Activated T-helper 2 cell treated with anti-CD3 and anti-CD28 coated beads, Interferon-gamma antibody, Interleukin-2, Interleukin-4, amounts not matched to agents 10 μg/mL and 5 μg/mL and 100 μg/mL, durations not matched to agents 14 hours and 24 hours and 36 hours (primary cell): ENCODE measurements at places on chromosomes 3 and 15.

DNA sequence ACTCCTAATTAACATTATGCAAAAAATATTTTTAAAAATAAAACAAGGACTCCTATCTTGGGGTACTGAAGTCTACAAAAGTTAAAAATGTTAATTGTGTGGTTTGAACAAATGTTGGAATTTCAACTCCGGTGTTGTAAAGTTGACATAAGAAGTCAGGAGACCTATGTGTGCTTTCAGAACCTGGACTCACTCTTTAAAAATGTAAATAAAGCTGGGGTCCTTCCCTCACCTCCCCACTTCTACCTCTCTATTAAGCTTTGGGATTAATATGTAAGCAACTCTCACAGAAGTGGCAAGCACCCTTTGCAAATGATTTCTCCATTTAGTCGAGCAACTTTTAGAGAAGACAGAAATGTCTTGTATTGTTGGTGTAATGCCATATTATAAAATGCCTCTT, 11.9 kb downstream of the MEIS2 start:
- no peak for DNase-seq

DNA sequence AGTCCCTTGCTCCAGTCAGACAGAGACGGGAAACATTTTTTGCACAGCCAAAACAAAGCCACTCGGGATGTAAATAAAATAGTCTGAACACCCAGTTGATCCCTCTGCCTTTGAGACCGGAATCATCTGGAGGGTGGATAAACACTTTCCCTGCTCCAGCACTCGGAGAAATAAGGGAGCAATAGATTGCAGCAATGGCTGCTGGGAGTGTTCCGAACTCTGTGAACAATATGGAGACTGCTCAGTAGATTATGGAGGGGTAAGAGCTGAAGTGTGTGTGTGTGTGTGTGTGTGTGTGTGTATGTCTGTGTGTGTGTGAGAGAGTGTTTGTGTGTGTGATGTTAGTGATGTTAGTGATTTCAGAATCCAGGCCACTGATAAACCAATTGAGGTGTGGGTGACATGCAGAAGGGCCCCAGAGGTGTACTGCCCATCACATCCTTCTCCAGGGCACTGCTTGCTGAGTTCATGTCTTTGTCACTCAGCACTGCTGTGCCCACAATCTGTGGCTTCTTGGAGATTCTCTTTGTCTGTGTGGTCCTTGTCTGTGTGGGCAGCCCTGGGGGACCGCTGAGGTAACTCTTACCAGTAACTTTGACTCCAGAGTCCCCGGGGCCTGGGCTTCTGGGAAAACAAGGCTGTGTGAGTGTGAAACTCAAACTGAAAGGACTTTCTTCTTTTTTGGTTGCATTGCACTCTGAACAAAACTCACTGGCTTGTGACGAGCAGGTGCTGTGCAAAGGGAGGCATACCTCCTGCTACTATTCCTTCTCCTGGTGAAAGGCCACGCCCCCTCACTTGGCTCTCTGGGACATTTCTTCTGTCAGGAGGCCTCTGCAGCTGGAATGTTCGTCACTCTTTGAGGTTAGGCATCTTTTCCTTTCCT, 23.0 kb downstream of the CRYGS start:
- DNase-seq = no peak

- DNase-seq = no peak
Observed at GRCh38 chr15:49706805-49707204, 86.0 kb downstream of the DTWD1 start.

GRCh38 chr15:53791581-53791980, 32.1 kb upstream of the WDR72 start:
- DNase-seq = no peak

GRCh38 chr3:4426782-4427344, 40.2 kb downstream of the SUMF1 start:
- DNase-seq = no peak
